ENCODE measurements at places on chromosomes 2 and 18.
A peak's percentile ranks its signal among the peaks of the same experiment; 100 is the strongest.

GRCh38 chr2:41865263-41865662 lies 182.6 kb upstream of the PKDCC start:
- DNase-seq: no peak

DNA sequence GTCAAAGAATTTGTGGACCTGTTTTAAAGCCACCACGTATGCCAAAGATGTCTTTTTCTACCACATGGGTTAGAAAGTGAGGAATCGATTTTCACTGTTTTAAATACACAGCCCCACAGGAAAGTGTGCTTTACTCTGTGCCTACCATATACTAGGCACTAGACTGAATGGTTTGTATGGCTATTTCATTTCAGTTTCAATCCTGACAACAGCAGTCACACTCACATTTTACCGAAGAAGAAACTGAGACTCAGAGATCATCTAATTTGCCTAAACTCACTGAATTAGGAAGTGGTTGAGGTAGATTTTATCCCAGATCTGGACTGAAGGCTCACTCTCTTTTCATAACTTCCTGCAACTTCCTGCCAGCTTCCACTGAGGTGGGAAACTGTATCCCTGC lies 176.4 kb downstream of the ALK start:
- no peak for DNase-seq

DNA sequence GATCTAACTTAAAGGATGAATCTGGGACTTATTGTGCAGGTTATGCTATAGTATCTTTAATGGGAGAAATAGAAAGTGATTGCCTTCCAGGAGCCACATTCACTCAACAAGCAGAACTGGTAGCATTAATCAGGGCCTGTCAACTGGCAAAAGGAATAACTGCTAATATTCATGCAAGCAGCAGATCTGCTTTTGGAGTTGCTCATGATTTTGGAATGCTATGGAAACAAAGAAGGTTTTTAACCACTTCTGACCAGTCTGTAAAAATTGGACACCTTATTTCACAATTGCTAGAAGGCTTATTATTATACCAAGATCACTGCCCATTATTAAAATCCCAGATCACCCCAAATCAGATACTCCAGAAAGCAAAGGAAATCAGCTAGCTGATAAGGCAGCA lies 200.4 kb downstream of the MREG start:
- DNase-seq: no peak

- peak; percentile 95 for DNase-seq
These were observed 53.9 kb downstream of the LIMS1 start for GRCh38 chr2:108588070-108588668.

GRCh38 chr2:176071330-176072291 lies 12.2 kb downstream of the EVX2 start:
- no peak for DNase-seq

- no peak for DNase-seq
These were observed 376.6 kb downstream of the PTH2R start for GRCh38 chr2:208783184-208783583.

DNA sequence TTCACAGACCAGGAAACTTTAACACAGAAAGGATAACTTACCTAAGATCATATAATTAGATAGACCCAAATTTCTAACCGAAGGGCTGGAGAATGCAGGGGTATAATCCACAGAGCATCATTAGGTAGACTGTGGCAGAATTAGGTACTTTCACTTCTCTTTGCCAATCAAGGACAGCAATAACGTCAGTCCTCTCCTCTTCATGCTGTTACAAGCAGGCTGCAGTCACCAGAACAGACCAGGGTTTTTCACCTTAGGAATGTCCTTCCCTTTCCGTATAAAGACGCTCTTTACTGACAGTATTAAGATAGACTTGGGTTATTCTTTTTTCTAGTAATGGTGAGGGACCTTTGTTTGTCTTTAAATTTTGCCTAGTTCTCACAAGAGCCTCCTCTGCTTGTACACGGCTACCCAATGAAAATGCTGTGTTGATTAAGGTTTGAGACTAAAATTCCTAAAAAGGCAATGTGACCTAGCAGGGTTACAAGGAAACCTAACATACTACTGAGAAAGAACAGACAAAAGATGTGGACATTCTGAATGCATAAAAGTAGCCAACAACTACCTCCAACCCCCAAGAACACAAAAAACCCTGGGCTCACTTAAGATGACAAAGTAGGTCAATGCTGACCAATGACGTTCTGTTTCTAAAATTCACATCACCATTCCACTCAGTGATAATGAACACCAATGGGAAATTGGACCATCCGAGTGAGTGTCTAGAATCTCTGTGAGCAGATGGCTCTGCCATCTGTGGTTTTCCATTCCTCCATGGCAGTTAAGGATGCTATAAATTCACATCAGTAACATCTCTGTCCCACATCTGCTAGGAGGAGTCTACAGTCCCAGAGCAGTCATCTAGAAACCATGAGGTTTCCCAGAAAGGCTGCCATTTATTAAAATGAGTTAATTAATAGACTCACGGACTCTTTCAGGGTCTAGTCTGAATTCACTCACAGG lies 2.1 kb downstream of the PDIA6 start:
- DNase-seq: peak; percentile 36

DNA sequence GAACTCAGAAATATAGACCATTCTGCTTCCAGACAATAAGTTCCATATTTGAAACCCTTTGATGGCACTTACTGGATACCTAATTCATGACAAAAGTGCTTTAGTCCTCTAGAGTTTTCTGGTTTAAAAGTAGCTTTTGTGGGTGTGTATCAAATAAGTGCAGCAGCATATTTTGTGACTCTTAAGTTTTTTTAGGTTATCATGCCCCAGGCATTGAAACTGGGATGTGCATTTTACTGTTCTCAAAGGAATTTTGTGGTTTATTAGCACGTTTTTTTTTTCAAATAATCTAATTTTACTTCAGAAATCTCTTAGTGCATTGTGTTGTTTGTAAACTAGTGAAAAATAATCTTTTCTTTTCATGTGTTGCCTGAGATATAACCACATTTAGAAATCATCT lies 1.5 kb downstream of the XRCC5 start:
- DNase-seq: no peak

GRCh38 chr2:119788752-119789151 lies 29.0 kb downstream of the PTPN4 start:
- peak; percentile 29 for DNase-seq

- no peak for DNase-seq
These were observed 177.4 kb upstream of the CWC22 start for GRCh38 chr2:180184506-180184905.

DNA sequence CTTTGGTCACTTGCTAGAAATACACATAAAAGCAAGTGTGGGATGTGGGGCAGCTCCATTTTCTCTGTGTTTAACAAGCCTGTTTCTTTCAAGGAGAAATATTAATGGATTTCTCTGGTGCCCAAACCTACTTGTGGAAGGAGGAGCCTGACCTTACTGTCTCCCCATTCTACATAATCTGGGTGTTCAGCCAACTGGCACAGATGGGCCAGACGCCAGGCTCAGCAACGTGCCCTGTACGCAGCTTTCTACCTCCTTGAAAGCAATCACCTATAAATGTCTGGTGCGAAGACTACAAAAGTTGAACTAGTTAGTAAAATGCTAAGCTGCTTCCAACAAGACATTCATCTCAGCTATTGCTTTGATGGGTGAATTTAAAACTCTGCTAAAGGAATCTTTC lies 33.2 kb upstream of the MYO3B start:
- no peak for DNase-seq

DNA sequence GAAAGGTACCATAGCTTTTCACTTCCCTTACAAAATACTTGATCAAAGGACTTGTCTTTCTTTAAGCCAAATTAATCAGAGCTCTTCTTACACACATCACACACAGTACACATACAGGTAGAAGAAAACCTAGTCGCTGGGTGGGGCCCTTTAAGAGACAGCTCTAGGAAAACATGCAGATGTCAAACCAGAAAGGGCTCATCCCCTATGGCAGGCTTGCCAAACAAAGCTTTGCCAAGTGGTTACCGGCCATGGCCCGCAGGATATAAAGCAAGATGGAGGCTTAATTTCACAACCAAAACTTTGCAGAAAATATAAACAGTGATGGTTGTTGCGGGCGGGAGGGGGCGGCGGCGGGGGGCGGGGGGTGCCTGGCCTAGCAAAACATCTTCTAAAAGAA lies 2156.0 kb upstream of the PIK3C3 start:
- DNase-seq: no peak

- peak; percentile 59 for DNase-seq
These were observed 180.2 kb downstream of the RNF144A start for GRCh38 chr2:7097353-7097895.

DNA sequence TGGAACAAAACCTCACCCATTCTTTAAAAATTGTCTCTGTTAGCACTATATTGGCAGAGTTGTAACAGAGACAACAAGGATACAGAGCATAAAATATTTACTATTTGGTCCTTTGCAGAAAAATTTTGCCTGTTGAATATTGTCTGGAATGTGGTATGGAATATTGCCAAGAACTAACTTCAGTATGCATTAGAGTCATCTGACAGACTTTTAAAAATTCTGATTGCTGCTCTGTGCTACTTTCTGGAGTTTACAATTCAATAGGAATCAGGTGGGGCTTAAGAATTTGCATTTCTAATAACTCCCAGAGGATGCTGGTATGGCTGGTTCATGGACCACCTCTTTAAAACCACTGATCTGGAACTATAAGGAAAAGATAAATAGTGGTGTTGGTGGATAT lies 32.8 kb upstream of the NYAP2 start:
- no peak for DNase-seq

DNA sequence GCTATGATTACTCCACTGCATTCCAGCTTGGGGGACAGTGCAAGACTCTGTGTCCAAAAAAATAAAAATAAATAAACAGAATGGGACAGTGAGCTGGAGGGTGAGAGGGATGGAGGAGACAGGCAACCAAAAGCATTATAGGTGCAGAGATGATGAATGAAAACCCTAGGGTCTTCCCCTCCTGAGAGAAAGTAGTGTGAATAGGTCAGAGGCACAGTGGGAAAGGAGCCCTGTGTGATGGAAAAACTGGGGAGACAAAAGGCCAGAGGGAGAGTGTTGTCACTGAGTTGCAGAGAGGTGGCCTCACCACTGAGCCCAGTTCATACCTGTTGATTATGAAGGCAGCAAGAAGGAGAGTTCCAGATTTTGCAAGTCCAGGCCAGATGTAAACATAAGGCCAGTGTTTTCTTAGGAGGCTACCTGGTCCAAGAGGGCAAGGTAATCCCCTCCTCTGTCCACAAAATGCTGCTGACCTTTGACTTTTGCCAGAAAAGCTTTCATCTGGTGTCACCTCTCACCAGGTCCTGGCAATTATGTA lies 17.6 kb upstream of the AGFG1 start:
- no peak for DNase-seq

DNA sequence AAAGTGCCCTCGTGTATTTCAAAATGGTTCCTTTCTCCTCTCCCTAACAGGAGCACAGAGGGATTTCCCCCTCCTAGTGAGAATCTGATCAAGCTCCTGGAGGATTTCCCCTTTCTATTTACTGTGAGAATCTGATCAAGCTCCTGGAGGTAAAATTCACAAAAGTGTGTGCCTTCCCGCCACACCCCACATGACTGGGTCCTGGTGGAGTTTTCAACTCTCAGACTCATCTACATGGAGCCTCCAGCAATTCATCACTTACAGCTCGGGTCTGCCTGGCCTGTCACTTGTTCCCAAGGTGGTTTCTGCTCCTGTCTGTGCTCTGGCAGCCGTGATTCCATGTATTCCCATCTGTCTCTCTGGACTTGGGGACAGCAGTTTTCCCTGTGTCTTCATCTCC lies 590.7 kb downstream of the FBXO15 start:
- DNase-seq: no peak

- DNase-seq: no peak
These were observed 297.5 kb upstream of the SPHKAP start for GRCh38 chr2:228479014-228479413.

DNA sequence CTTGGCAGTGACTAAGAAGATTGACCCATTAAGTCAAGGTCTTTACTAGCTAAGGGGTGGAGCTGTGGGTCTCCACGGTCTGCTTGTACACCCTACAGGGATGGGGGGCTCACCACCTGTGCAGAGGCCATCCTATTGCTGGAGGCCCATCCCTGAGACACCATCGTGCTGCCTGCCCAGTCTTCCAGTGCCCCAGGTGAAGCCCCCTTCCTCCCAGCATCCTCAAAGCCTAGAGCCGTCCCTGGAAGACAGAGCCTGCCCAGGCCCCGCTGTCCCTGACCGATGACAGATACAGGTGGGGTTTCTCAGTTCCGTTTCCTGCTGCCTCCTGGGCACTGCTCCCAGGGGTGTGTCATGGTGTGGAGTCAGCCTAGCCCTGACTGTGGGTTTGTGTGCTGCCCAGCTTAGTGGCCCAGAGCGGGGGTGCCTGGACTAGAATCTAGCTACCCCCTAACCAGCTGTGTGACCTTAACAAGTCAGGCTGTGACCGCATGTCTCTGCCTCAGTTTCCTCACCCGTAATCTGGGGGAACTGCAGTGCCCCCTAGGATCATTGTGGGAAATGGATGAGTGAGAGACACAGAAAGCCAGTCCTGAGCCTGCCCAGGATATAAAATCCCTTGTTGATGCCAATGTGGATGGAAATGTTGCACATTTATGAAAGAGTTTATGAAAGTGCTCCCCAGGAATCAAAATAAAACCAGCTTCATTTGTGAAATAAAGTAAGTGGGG lies 2.0 kb downstream of the OTOS start:
- DNase-seq: no peak

- no peak for DNase-seq
These were observed 54.5 kb downstream of the RBBP8 start for GRCh38 chr18:22987547-22988189.

GRCh38 chr2:118239284-118239683 lies 151.0 kb downstream of the INSIG2 start:
- DNase-seq: no peak

GRCh38 chr18:62080172-62080900 lies 106.5 kb downstream of the PIGN start:
- DNase-seq: no peak

- peak; percentile 46 for DNase-seq
These were observed at the start of gene DOCK10 for GRCh38 chr2:225041851-225042799. TSS of gene DOCK10 (minus strand) at chr2:225042468. CDS start at chr2:225042374, 94 bp downstream.

DNA sequence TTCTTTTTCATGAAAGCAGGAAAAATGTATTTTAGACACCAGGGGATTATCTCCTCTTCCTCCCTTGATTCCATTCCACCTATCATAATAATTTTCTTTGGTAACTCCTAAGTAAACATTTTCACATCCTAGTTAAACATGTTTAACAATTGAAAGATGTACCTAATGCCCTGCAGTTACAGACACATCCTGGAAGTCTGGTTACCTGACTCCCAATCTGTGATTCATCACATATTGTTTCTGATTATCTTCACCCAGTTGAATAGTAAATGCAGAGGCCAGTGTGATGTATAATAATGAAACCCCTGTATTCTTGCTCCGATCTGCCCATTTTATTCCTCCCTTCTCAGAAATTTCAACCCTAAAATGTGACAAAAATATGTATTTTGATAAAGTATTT lies 1237.6 kb upstream of the LRRTM1 start:
- DNase-seq: no peak

GRCh38 chr2:162265666-162266459 lies 22.6 kb upstream of the FAP start:
- DNase-seq: no peak

- DNase-seq: no peak
These were observed 284.9 kb downstream of the OSR1 start for GRCh38 chr2:19073522-19073921.

- no peak for DNase-seq
These were observed 267.6 kb upstream of the MGAT5 start for GRCh38 chr2:133986081-133986837.

GRCh38 chr2:129882476-129882875 lies 97.0 kb upstream of the RAB6C start:
- no peak for DNase-seq
